Activated gamma-delta T cell (primary cell): ENCODE measurements at places on chromosomes 5 and 9.

GRCh38 chr9:92440751-92441046, 16.4 kb upstream of the OMD start:
- DNase-seq: no peak

GRCh38 chr9:37914154-37914551, 10.2 kb upstream of the SLC25A51 start:
- DNase-seq: no peak

GRCh38 chr5:79697222-79698170, 7.9 kb downstream of the CMYA5 start:
- no peak for DNase-seq

GRCh38 chr9:125235804-125236519, 5.2 kb downstream of the HSPA5 start:
- DNase-seq: no peak

DNA sequence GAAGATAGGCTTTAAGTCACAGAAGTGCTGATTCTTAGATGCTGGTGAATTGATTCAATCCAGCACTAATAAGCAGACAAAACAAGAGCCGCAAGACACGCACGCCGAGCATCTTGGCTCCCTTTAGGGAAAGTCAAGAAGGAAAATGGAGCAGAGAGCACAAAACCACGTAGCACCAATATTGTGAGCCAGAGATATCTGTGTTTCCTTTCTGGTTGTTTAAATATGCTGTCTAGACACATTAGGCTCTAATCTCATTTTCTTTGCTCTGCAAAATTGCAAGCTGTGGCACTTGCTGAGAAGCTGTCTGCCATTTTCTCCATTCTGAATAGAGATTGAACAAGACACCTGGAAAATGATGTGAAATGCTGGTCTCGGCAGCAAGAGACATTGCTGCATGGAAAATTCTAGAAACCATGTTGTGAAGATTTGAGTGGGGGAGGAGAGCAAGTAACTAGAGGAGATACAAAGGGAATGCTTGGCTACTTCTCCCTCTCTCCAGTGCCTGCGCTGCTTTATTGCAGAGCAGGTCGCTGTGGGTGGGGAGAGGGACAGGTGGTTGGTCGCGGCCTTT, 336.3 kb downstream of the MED10 start:
- DNase-seq: no peak

DNA sequence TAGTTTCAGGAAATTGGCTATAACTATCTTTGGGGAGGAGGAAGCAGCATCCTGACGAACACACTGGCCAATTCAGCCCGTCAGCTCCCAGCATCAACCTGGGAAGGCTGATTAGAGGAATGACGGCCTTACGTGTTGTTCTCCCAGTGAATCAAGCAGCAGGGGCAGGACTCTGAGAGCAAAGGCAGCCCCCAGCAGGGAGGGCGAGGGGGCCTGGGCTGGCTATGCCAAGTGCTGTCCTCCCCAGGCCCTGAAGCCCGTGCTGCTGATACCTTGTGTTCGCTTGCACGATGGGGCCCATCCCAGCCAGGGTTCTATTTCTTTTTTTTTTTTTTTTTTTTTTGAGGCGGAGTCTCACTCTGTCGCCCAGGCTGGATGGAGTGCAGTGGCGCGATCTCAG, 254.1 kb downstream of the FSTL4 start:
- no peak for DNase-seq

DNA sequence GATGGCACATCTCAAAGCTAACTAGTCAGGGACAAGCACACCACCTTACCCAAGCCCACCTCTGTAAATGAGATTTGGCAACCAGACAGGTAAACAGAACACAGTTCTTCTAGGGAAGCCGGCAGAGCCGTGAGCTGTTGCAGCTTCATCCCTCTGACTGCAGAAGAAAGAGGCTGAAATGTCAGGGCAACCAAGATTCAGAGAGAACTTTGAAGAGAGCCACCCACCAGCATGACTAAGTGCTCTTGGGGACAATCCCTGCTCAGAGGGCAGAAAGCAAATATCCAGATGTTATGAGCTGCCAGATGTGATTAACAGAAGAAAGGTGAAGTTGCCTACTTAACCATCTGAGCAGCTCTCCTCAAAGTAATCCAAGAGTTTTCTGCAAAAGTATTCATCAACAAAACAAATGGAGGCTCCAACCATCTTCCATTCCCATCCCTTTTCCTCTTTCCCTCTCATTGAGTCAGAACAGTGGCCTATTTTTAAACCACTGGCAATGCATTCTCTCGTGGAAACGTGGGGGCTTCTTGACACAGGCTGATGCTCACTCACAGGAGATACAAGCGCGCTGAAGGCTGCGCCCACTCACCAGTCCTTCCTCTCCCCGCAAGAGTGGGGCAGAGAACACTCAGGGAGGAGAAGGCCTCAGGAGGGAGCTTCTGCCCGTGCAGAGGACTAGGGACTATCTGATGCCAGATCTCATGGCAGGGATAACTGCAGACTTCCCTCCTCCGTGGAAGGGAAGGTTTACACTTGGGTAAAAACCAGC, 57.1 kb downstream of the SLIT3 start:
- no peak for DNase-seq

DNA sequence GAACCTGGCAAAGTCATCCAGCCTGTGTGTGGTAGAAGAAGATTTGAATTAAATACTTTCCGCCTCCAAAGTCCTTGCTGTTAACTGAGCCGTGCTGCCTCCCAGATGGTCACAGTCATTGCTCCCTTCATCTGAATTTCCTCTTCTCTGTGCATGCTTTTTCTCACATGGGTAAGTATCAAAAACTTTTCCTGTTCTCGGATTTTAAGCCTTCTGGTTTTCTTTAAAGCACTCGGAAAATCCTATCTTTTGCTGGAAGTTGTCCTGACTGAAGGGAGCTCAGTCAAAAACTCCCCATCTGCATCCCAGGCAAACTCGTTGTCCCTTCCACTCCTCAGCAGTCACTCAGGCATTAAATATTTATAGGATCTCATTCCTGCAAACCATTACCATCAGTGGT, 290.0 kb upstream of the PIK3R1 start:
- no peak for DNase-seq

DNA sequence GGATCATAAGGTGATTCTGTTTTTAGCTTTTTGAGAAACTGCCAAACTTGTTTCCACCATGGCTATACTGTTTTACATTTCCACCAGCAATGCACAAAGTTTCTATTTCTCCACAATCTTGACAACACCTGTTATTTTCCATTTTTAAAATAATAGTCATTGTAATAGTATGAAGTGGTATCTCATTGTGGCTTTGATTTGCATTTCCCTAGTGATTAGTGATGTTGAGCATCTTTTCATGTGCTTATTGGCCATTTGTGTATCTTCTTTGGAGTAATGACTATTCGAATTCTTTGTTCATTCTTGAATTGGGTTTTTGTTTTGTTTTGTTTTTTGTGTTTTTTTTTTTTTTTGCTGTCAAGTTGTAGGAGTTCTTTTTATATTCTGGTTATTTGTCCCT, 4.9 kb downstream of the GARNL3 start:
- DNase-seq: no peak

DNA sequence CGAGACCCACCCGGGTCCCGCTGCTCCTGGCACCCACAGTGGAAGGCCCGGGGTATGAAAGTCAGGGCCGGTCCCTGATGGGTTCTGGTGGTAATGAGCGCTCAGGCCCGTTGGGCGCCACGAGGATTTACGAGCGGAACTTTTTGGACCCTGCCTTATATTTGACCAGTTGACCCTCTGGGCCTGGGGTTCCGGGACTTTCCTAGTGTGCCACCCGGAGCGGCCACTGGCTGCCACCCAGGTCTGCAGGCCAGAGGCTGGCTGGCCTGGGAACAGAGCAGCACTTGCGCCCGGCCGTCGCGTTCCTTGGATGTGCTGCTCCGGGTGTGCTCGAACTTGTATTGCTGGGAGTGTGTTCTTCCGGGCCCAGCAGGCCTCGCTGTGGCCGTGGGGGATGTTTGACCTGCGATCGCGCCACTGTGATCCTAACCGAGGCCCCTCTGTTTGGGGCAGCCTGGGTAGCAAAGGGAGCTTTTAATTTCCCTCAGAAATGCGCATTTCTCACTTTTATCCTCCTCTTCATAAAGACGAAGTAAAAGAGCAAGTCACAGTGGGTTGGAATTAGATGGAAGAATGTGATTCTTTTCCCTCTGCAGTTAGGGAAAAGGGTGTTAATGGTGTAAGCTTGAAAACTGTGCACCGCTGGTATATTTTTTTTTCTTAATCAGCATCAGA, 1.2 kb downstream of the F2RL1 start:
- peak; percentile 7 for DNase-seq

- peak; percentile 26 for DNase-seq
Observed at GRCh38 chr5:151094030-151094851, 13.4 kb upstream of the TNIP1 start.

- DNase-seq: no peak
Observed at GRCh38 chr9:114445616-114446015, 57.8 kb upstream of the AKNA start.

DNA sequence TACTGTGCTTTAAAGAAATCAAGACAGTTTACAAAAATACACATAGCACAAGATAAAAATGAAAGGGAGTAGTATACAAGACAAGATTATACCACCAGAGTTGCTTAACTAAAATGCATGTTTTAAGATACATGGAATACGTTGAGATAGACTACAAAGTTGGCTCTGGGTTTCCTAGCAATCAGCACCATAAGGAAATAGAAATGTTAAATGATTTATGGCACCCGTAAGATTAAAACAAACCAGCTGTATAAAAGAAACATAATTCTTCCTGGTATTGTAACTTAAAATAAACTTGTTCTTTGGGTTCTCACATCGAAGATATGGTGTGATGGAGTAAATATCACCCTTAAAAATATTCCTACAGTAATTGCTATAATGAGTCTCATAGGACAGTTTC, 9.9 kb upstream of the CSNK1G3 start:
- no peak for DNase-seq

DNA sequence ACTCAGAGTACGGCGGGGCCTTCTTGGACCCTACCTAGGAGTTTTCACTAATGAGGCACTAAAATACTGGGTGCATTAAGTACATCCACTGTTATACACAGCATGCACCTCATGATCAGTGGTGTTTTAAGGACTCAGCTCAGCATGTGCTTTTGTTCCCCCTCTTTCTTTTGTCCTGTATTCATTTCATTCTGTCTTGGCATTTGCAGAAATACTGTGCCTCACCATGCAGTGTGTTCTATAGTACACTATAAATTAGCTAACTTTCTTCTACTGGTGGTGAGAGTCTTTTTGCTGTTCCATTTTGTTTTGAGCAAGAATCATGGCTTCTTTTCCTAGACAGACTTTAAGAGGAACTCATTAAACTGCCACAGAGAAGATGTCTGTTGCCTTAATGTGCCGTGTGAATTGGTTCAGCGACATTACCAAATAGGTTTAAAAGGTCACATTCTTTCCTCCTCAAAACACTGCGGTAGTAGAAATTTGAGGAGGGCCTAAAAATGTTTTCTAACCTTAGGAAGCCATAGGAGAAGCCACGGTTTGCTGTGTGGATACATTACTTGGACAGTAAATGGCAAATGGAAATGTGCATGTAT, 276.6 kb downstream of the MAST4 start:
- DNase-seq: no peak

GRCh38 chr9:133881671-133882381, 110.3 kb downstream of the VAV2 start:
- no peak for DNase-seq

GRCh38 chr5:79955941-79956670, 35.0 kb downstream of the MTX3 start:
- no peak for DNase-seq
